ENCODE measurements at places on chromosomes 16 and 17. TPM values are rescaled to one million over a fixed set of nuclear protein-coding genes. Genes with fewer than 3 reads are reported as not detected.

DNA sequence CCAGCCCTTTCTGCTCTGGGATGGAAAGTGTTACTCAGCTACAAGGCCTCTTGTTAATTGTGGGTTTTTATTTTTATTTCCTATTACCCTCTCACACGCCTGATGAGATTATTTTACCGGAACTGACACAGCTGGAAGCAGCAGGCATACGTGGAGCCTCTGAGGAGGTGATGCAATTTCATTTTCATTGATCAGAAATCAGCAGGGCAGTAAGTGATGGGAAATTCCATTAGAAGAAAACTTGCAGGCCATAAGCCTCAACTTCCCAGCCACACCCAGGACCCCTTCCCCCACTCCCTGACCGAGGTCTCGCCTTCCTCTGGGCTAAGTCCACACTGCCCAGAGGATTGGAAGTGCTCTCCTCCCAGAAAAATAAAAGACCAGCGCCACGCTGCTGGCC, 69.7 kb downstream of the ZFHX3 start:
- no peak for DNase-seq
- no peak overlapping the region for H3K27ac ChIP-seq
- H3K27me3 ChIP-seq = peaks cover 3% of the 10 kb centered on the region
- H3K36me3 ChIP-seq = no peaks in the 10 kb centered on the region
- no peak overlapping the region for H3K4me3 ChIP-seq

CDH15 gene
- total RNA-seq = not detected

- H3K36me3 ChIP-seq = peaks cover 36% of the 10 kb centered on the region
- H3K4me1 ChIP-seq = no peaks in the 10 kb centered on the region
- no peak overlapping the region for H3K4me3 ChIP-seq
- no peak overlapping the region for H3K27ac ChIP-seq
- H3K27me3 ChIP-seq = no peaks in the 10 kb centered on the region
These were observed 132.6 kb upstream of the NOL11 start for GRCh38 chr17:67585077-67585602.

- peaks cover 28% of the 10 kb centered on the region for H3K36me3 ChIP-seq
- peaks cover 47% of the 10 kb centered on the region for H3K4me1 ChIP-seq
- peak overlapping the region; percentile 30 for H3K4me3 ChIP-seq
- no peaks in the 10 kb centered on the region for H3K27me3 ChIP-seq
These were observed 30.6 kb downstream of the CDRT15 start for GRCh38 chr17:14205992-14206461.

- peaks cover 8% of the 10 kb centered on the region for H3K4me1 ChIP-seq
- H3K27ac ChIP-seq = no peak overlapping the region
- H3K36me3 ChIP-seq = peaks cover 27% of the 10 kb centered on the region
- no peak overlapping the region for H3K4me3 ChIP-seq
- H3K27me3 ChIP-seq = no peaks in the 10 kb centered on the region
- DNase-seq = no peak
These were observed 31.6 kb upstream of the SLC12A3 start for GRCh38 chr16:56833243-56833970.

DNA sequence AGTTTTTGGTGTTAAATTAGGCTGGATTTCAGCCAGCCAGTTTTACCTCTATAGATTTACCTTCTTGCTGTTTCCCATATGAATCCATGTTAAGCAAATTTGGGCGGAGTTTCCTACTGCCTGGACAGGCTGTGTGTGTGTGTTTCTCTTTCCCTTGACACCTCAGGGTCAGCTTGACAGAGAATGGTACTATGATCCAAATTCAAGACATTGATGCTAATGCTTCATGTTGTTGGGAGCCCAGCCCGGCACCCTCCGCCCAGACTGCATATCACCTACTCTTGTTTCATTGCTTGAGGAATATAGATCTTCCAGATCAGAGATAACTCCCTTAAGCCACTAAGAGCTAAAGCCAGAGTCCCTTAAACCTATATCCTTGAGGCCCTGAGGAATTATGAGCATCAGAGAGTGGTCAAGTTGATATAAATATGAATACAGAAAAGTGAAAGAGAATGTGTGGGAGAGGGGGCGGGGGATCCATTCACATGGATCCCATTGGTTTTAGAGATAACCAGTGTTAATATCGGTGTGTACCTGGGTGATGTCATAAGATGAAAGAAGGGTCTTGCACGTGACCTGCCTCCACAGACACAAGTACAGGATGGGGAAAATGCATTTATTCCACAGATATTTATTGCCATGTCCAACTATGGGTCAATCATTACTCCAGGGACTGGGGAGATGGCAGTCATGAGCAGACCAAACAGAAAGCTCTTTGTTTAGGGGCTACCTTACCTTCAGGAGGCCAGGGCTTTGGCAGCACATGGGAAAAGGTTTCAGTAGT, 69.7 kb downstream of the WIPI1 start:
- no peak for DNase-seq
- H3K4me1 ChIP-seq = peaks cover 19% of the 10 kb centered on the region
- no peaks in the 10 kb centered on the region for H3K27me3 ChIP-seq
- no peak overlapping the region for H3K4me3 ChIP-seq

GRCh38 chr17:72699545-72699944, 392.9 kb downstream of the SLC39A11 start:
- H3K36me3 ChIP-seq = peaks cover 2% of the 10 kb centered on the region
- DNase-seq = no peak
- H3K4me3 ChIP-seq = no peak overlapping the region
- H3K4me1 ChIP-seq = peaks cover 2% of the 10 kb centered on the region

AXIN2 gene
- total RNA-seq = 9.8 TPM

- H3K4me1 ChIP-seq = peaks cover 9% of the 10 kb centered on the region
- H3K4me3 ChIP-seq = no peak overlapping the region
- no peaks in the 10 kb centered on the region for H3K36me3 ChIP-seq
These were observed 9.1 kb upstream of the MMD start for GRCh38 chr17:55430541-55431288.

- no peak overlapping the region for H3K4me3 ChIP-seq
- H3K27ac ChIP-seq = no peak overlapping the region
- H3K4me1 ChIP-seq = no peaks in the 10 kb centered on the region
- no peak for DNase-seq
- no peaks in the 10 kb centered on the region for H3K36me3 ChIP-seq
These were observed 679.5 kb downstream of the KCNJ2 start for GRCh38 chr17:70848785-70849184.

DNA sequence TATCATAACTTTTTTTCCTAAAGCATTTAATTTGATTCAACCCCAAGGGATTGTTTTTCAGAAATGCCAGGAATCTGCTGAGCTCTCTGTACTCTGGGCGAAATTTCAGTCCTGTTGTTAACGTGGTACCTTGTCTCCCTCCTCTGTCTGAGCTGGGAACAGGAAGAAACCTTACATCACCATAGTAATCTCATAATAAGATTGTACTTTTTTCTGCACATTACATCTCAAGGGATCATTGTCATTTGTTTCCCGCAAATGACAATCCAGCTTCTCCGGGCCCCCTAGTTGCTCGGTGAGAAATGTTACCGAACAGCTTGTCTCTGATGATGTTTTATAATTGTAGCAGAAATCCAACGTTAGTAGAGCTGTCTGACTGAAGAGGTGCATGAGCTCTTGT, 152.7 kb upstream of the ERCC4 start:
- no peaks in the 10 kb centered on the region for H3K4me1 ChIP-seq
- H3K27me3 ChIP-seq = no peaks in the 10 kb centered on the region
- H3K4me3 ChIP-seq = no peak overlapping the region
- no peak for DNase-seq

C17orf67 gene
- total RNA-seq = 5.1 TPM

UTS2R gene
- total RNA-seq = not detected

DNA sequence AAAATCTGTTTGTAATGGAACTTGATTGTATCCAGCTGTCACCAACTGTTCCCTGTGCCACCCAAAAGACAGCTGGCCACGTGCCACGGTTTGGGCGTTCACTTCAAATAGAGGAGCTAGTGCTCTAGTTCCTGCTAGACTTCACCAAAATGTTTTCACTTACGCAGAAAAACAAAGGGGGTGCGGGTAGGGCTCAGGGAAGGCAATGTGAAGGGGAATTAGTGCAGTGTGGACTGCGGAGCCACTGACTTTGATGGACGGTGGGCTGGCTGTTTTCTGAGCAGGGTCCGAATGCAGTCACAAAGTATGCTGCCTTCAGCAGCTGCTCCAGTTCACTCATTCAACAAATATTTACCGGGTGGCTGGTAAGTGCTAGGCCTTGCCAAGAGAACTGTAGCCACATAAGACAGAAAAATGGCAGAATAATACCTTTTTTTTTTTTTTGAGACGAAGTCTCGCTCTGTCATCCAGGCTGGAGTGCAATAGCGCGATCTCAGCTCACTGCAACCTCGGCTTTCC, 7.6 kb upstream of the CYTH1 start:
- H3K4me3 ChIP-seq = peak overlapping the region; percentile 18
- H3K27ac ChIP-seq = peak overlapping the region; percentile 74

DOC2B gene
- not detected for total RNA-seq

- peak overlapping the region; percentile 99 for H3K4me3 ChIP-seq
- peaks cover 8% of the 10 kb centered on the region for H3K36me3 ChIP-seq
- peaks cover 25% of the 10 kb centered on the region for H3K4me1 ChIP-seq
- DNase-seq = no peak
- no peaks in the 10 kb centered on the region for H3K27me3 ChIP-seq
- peak overlapping the region; percentile 78 for H3K27ac ChIP-seq
These were observed 2.9 kb downstream of the HEXIM1 start for GRCh38 chr17:45150911-45151809.

GRCh38 chr17:8237175-8237574, 10.7 kb downstream of the CTC1 start:
- peaks cover 26% of the 10 kb centered on the region for H3K36me3 ChIP-seq
- H3K4me3 ChIP-seq = no peak overlapping the region
- H3K4me1 ChIP-seq = peaks cover 5% of the 10 kb centered on the region

GRCh38 chr17:79162012-79162963, 87.7 kb downstream of the ENGASE start:
- H3K36me3 ChIP-seq = no peaks in the 10 kb centered on the region
- H3K4me3 ChIP-seq = no peak overlapping the region
- peaks cover 6% of the 10 kb centered on the region for H3K4me1 ChIP-seq

- H3K4me3 ChIP-seq = no peak overlapping the region
- peaks cover 10% of the 10 kb centered on the region for H3K27me3 ChIP-seq
- no peak for DNase-seq
- H3K36me3 ChIP-seq = no peaks in the 10 kb centered on the region
These were observed 108.4 kb downstream of the CDH13 start for GRCh38 chr16:82735186-82735585.

GINS2 gene
- 33.4 TPM for total RNA-seq

TMC8 gene
- total RNA-seq = 340 TPM

- no peaks in the 10 kb centered on the region for H3K4me1 ChIP-seq
- H3K4me3 ChIP-seq = no peak overlapping the region
- no peaks in the 10 kb centered on the region for H3K36me3 ChIP-seq
- DNase-seq = no peak
- no peaks in the 10 kb centered on the region for H3K27me3 ChIP-seq
These were observed 279.3 kb upstream of the KIF2B start for GRCh38 chr17:53543472-53543871.

DNA sequence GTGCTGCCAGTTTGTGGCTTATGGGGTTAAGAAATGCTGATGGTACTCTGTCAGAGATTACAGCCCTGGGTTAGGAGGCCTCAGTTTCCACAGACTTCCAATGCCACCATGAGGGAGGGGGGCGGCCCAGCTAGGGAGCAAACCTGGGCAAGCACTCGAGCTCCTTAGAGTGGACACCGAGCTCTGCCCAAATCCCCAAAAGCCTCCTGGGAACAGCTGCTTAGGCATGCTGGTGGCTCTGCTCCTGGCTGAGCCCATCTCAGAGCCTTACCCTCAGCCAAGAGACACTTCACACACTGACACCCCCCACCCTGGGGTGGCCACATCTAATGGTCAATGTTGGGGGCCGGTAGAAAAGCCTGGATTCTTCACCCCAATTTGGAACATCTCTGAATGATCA, 66.1 kb downstream of the C16orf78 start:
- DNase-seq = no peak
- H3K4me3 ChIP-seq = no peak overlapping the region
- peaks cover 23% of the 10 kb centered on the region for H3K4me1 ChIP-seq
- H3K27me3 ChIP-seq = no peaks in the 10 kb centered on the region
- H3K27ac ChIP-seq = no peak overlapping the region

DLG4 gene
- total RNA-seq = 21.2 TPM

EVPL gene
- 0.78 TPM for total RNA-seq

GRCh38 chr16:15899538-15900100, 11.2 kb upstream of the CEP20 start:
- H3K27ac ChIP-seq = no peak overlapping the region
- peaks cover 10% of the 10 kb centered on the region for H3K4me1 ChIP-seq
- peaks cover 9% of the 10 kb centered on the region for H3K27me3 ChIP-seq
- no peak overlapping the region for H3K4me3 ChIP-seq
- no peak for DNase-seq

- peaks cover 7% of the 10 kb centered on the region for H3K27me3 ChIP-seq
- H3K4me1 ChIP-seq = no peaks in the 10 kb centered on the region
- no peak overlapping the region for H3K4me3 ChIP-seq
- no peak overlapping the region for H3K27ac ChIP-seq
- no peaks in the 10 kb centered on the region for H3K36me3 ChIP-seq
These were observed 40.7 kb upstream of the SLC6A2 start for GRCh38 chr16:55615071-55615470.

- no peak overlapping the region for H3K4me3 ChIP-seq
- H3K27ac ChIP-seq = no peak overlapping the region
These were observed 25.1 kb upstream of the MMP2 start for GRCh38 chr16:55453909-55454308.

- no peak overlapping the region for H3K4me3 ChIP-seq
- no peak overlapping the region for H3K27ac ChIP-seq
- peaks cover 42% of the 10 kb centered on the region for H3K27me3 ChIP-seq
- H3K36me3 ChIP-seq = no peaks in the 10 kb centered on the region
- peaks cover 12% of the 10 kb centered on the region for H3K4me1 ChIP-seq
These were observed 4.8 kb upstream of the LPO start for GRCh38 chr17:58233543-58233942.

- H3K27me3 ChIP-seq = peaks cover 3% of the 10 kb centered on the region
- no peaks in the 10 kb centered on the region for H3K4me1 ChIP-seq
- no peak overlapping the region for H3K4me3 ChIP-seq
- no peaks in the 10 kb centered on the region for H3K36me3 ChIP-seq
These were observed 80.6 kb downstream of the NETO2 start for GRCh38 chr16:47063011-47063724.

CHST5 gene
- total RNA-seq = not detected

TEKT3 gene
- total RNA-seq = not detected

DNA sequence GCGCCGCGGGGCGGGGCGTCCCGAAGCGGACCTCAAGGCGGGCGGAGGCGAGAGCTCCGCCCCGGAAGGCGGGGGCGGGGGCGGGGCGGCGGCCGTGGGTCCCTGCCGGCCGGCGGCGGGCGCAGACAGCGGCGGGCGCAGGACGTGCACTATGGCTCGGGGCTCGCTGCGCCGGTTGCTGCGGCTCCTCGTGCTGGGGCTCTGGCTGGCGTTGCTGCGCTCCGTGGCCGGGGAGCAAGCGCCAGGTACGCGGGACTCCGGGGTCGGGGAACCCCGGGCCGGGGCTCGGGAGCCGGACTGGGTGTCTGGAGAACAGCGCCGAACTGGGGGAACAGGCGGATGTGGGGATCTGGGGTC, at the start of gene TNFRSF12A:
Gene TNFRSF12A, plus strand, starts transcription at position 122 of the 357 bp plus-strand sequence. Its CDS starts 30 bp downstream, at position 152.
- peak within 1 kb of the TSS; percentile 56 for H3K27ac ChIP-seq
- peaks cover 36% of the 10 kb centered on the region for H3K4me1 ChIP-seq

TNFSF13 gene
- 8.2 TPM for total RNA-seq

- no peaks in the 10 kb centered on the region for H3K4me1 ChIP-seq
- H3K4me3 ChIP-seq = no peak overlapping the region
- no peaks in the 10 kb centered on the region for H3K27me3 ChIP-seq
- H3K27ac ChIP-seq = peak overlapping the region; percentile 44
These were observed 789.4 kb upstream of the KIF2B start for GRCh38 chr17:53033297-53033696.

GRCh38 chr16:47990676-47991075, 165.1 kb downstream of the ABCC12 start:
- no peak overlapping the region for H3K27ac ChIP-seq
- DNase-seq = no peak
- H3K27me3 ChIP-seq = no peaks in the 10 kb centered on the region
- no peak overlapping the region for H3K4me3 ChIP-seq

PERCC1 gene
- total RNA-seq = 0.57 TPM

HS3ST3B1 gene
- 9.3 TPM for total RNA-seq

CLEC18B gene
- 1.7 TPM for total RNA-seq

Data from activated naive CD8-positive, alpha-beta T cell treated with anti-CD3 and anti-CD28 coated beads, Interleukin-2, amount 10 ng/mL, durations not matched to agents 7 days and 5 days (primary cell).